Renal cortex interstitium (tissue), 15 donors: ENCODE measurements at places on chromosomes 2 and 18. TPM values are rescaled to one million over a fixed set of nuclear protein-coding genes. Genes with fewer than 3 reads are reported as not detected.

CCDC195 gene
- polyA plus RNA-seq = not detected

LONRF2 gene
- 2.5 TPM for polyA plus RNA-seq

DSEL gene
- polyA plus RNA-seq = 31.0 TPM

MROH2A gene
- polyA plus RNA-seq = 0.26 TPM

KCNE4 gene
- 20.0 TPM for polyA plus RNA-seq

GALNT14 gene
- polyA plus RNA-seq = 40.9 TPM

CD8A gene
- polyA plus RNA-seq = 0.26 TPM

CROCC2 gene
- polyA plus RNA-seq = 0.06 TPM

COLEC12 gene
- polyA plus RNA-seq = 28.3 TPM

IL18RAP gene
- 0.27 TPM for polyA plus RNA-seq

NEURL3 gene
- polyA plus RNA-seq = 4.8 TPM

PROKR1 gene
- polyA plus RNA-seq = 0.64 TPM

HOXD9 gene
- 74.3 TPM for polyA plus RNA-seq

CCDC178 gene
- polyA plus RNA-seq = 2.4 TPM

GBX2 gene
- 0.64 TPM for polyA plus RNA-seq

DNAJC5G gene
- polyA plus RNA-seq = 0.59 TPM

IL18R1 gene
- 2.2 TPM for polyA plus RNA-seq

LYG2 gene
- 0.98 TPM for polyA plus RNA-seq

FAM124B gene
- polyA plus RNA-seq = 2.3 TPM

C2orf81 gene
- polyA plus RNA-seq = 4.6 TPM

PLB1 gene
- polyA plus RNA-seq = 1.5 TPM

PKDCC gene
- 363 TPM for polyA plus RNA-seq

KANSL1L gene
- polyA plus RNA-seq = 79.0 TPM

CFAP210 gene
- polyA plus RNA-seq = 3.7 TPM

IL1F10 gene
- not detected for polyA plus RNA-seq

NETO1 gene
- 1.6 TPM for polyA plus RNA-seq

GNLY gene
- polyA plus RNA-seq = 0.42 TPM

TMEM200C gene
- polyA plus RNA-seq = 2.1 TPM
